ENCODE measurements at places on chromosomes 12 and 14.

DNA sequence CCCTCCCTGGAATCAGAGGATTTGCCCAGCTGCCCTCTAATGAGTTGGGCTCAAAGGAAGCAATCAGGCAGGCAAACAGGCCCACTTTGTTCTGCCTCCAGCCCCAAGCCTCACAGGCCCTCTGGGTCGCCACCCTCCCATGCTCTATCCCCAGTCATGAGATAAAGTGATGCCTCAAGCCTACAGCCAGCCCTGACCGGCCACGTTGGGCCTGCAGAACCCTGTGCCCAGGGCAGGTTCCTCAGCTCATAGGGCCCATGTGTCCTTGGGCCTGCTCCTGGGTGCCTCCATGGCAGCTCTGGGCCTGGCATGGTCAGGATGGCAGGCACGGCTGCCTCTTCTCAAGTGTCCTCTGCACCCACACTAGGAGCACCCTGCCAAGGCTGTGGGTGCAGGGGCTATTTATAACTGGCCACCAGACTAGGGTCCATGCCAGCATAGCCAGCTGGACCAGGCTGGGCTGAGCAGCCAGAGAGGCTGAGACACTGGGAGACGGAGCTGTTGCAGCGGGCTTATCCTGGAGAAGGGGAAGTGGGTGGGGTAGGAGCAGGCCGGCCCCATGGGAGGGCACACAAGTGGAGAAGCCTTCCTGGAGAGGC, 20.2 kb downstream of the HDAC7 start:
- DNase-seq, result no peak

- DNase-seq, result no peak
Observed at GRCh38 chr14:21185491-21185890, 29.6 kb upstream of the OR5AU1 start.

DNA sequence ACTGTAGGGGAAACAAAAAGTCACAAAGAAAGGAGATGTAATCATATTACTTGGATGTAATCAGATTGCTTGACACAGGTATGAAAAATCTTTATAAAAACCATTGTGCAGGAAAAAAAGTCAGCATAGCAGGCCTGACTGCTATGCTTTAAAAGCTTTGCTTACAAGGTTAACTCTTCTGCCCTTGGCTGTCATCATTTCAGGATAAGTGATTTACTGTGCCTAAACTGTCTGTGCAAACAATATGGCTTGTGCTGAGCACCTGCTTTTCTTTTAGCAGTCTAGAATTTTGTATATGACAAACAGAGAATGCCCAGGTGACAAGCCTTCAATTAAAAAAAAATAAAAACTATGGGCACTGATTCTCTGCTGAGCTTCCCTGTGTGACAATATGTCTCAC, 63.8 kb upstream of the PLEKHG7 start:
- DNase-seq, result no peak

DNA sequence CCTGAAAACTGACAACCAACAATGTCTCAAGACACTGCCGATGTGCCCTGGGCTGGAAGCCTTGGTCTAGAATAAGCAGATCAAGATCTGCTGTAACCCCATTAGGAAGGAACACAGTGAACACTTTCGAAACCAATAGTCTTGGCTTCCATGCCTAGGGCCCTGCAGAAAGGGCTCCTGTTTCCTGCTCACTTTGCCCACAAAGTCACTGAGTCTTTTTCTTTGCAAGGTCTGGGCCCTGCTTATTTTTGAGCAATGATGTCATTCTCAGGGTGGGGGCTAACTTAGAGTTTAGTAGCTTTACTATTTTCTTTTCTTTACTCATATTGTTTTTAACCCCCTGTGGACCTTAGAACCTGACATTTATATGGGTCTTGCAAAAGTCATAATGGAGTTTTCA, 704.2 kb upstream of the TMEM132C start:
- DNase-seq, result no peak

- DNase-seq, result no peak
Observed at GRCh38 chr12:112904571-112904970, 2.2 kb upstream of the OAS1 start.

DNA sequence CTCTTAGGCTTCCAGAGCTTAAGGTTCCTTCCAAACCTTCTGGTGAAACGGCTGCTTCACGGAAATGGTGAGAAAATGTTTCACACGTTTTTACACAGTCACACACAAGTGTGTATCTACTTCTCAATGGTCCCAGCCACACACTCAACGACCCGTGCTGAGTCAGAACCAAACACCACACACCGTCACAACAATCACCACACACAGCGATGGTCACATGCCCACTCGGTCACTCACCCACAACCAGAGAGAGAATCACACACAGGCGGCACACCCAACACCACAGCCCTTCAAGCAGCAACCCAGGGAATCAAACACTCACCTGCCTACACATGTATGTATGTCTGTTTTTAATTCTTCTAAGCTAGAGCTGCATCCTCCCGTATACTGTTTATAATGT, 12.6 kb upstream of the PLEKHD1 start:
- DNase-seq, result no peak

- no peak for DNase-seq
Observed at GRCh38 chr12:23906329-23906728, 43.1 kb downstream of the SOX5 start.

DNA sequence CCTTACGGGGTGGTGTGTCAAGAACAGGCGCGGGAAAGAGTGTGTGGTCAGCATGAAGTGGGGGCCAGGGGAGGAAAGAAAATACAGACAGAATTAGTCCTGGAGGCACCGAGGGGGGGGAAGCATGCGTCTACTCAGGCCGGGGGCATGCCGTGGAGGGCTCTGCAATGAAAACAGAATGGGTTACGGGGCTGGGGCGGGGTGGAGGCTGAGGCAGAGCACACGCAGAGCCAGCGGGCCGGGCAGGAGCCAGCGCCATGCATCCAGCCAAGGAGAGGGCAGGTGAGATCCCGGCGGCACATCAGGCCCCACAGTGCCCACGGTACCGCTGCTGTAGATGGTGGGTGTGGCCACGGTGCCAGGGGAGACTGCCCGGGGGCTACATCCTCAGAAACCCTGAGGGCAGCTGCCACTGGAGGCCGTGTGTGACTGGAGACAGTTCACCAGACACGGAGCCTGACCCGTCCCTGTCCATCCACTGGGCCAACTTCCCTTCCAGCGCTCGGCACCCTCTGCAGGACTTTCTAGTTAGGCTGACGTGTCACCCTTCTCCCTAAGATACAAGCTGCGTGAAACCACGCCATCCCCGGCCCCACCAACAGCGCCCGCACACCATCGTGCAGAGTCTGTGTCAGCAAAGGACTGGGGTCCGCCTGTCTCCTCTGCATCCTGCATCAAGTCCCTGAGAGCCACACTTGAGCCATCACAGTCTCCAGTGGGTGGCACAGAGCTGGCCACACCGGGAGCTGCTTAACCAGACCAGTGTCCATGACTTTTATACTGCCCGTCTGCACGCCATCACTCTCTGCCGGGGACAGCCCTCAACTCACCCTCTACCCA, 87.4 kb downstream of the PIWIL1 start:
- DNase-seq, result no peak

- no peak for DNase-seq
Observed at GRCh38 chr12:53005215-53005985, 856 bp upstream of the EIF4B start.

DNA sequence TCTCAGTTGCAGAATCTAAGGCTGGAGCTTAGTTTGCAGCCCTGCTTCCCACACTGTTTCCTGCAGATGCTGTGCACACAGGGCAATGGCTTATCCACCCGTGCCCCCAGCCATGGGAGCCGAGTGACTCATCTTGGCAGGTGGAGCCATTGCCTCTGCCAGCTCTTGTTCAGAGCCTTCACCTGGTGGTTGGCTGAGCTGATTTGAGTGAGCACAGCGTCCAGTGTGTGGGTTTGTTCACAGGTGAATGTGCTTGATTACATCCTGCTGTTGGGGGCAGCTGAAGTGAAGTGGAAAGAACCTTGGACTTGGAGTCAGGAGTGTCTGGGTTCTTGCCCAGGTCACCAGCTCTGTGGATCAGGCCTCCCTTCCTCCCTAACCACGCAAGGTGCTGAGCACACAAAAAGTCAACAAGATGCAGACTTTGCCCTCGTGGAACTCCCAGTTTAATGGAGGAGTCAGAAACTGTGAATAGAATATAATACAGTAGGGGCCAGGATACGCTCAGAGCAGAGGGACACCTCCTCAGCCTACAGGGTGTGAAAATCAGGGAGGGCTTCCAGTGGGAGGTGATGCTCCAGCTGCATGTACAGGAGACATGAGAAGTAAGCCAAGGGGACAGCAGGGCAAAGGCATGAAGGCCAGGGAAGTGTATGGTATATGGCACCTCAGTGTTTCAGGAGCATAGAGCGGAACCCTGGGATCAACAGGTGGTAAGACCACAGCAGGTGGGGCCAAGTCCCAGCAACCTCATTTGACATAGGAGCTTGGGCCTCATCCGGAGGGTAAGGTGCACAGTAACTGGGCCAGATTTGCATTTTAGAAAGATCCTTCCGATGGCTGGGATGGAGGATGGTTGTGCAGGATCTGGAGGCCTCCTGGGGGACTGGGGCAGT, 22.8 kb downstream of the JDP2 start:
- no peak for DNase-seq

- DNase-seq, result no peak
Observed at GRCh38 chr12:74538491-74539258, 1.0 kb downstream of the ATXN7L3B start.

DNA sequence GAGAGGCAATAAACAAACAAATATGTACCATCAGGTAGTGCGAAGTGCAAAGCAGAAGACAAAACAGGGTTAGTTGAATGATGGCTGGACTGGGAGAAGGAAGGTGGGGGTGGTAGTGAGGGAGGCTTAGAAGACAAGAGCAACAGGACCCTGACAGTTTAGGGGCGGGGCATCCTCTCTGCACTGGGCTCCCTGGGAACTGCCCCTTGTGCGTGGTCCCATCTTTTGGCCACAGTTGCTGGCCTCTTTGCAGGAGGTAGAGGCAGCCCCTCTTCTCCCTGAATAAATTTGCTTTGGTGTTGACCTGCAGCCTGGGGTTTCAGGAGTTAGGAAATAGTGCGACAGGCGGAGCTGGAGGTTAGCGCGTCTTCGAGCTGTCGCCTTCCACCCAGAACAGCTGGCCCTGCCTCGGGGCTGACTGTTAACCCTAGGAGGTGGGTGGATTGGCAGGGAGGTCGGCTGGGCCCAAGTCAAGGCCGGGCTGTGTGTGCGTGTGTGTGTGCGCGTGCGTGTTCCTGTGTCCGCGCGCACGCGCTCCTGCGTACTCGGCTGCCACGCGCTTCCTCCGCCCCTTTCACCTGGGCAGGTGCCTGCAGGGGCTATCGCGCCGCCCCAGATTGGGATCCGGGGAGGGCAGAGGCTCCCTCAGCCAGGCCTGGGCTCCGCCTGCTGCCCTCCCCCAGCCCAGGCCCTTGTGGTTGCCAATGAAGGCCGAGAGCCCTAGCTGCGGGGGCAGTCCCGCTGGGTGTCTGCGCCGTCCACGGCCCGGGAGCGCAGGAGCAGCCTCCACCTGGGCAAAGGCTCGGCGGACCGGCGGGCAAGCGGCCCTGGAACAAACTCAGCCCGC, 180.8 kb downstream of the ADCK1 start:
- DNase-seq, result no peak

DNA sequence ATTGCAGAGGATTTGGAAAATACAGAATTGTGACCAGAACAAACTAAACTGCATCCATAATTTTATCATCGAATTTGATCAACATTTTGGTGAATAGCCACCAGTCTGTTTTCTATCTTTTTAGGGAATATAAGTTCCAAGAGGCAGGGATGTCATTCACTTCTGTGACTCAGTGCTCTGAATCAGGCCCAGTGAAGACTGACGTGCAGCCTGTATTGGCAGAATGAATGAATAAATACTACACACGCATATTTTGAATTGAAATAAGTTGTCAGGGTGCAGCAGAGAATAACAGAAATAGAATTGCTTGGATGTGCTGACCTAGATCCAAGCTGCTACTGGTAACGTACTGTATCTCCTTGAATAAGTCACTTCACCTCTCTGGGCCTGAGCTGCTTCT, 1.3 kb upstream of the EMP1 start:
- DNase-seq, result no peak

- no peak for DNase-seq
Observed at GRCh38 chr12:88658009-88658408, 77.7 kb upstream of the KITLG start.

DNA sequence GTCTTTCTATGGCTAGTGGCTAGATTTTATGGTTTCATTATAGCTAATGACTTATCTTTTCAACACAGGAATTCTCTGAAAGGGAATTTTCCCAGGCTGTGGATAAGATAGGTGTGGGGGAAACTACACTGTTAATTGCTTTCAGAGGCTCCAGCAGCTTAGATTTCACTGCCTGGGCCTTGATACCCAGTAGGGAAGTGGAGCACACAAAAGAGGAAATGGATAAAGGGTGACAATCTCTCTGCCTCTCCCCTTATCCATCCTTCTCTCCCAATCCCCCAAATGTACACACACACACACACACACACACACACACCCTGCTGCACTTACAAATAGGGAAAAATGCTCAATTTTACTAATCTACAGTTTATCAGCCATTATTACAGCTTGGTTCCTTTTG, 19.1 kb downstream of the SIX4 start:
- DNase-seq, result no peak

- no peak for DNase-seq
Observed at GRCh38 chr12:124222368-124223245, 72.3 kb upstream of the RFLNA start.

DNA sequence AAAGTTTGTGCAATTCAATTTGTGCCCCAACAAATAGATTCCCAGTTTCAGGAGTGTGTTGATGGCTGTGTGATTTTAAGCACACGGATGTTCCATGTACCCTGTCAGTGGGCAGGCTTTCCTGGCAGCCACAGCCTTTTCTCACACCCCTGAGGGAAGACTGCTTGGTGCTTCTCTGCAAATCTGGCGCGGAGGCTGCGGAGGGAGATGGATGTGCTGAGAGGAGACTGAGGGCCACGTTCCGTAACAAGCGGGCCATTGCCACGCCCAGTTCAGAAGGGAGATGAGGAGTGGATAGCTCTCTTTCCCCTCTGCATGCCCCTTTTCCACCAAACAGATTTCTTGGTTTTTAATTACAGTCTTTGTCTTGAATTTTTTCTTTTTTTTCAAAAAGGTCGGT, 89.1 kb downstream of the BEGAIN start:
- no peak for DNase-seq

DNA sequence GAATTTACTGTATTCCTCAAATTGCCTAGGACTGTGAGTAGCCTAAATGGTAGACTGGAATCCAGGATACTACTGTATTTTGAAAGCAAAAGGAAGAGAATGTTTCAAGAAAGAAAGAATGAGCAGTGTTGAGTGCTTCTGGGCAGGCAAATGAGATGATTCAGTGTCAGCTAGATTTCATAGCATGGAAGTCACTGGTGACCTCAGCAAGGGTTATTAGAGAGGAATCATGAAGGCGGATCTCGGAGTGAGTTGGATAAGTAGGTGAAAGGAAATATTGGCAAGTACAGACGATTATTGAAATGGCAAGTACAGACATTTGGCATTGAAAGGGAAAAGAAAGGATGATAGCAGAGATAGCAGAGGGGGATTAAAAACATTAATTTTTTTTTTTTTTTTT, 27.1 kb downstream of the VRK1 start:
- no peak for DNase-seq

- DNase-seq, result no peak
Observed at GRCh38 chr14:99794151-99794780, 1.1 kb downstream of the EML1 start.

- DNase-seq, result no peak
Observed at GRCh38 chr12:95231190-95231589, 13.6 kb downstream of the VEZT start.

GRCh38 chr12:3483089-3483488, 7.9 kb upstream of the PRMT8 start:
- no peak for DNase-seq

Measured in stimulated activated CD4-positive, alpha-beta T cell treated with anti-CD3 and anti-CD28 coated beads, Interleukin-1b, Interleukin-23, amount 100 ng/mL, for 1 hour (primary cell).